ENCODE measurements at places on chromosomes 7 and 10. TPM values are rescaled to one million over a fixed set of nuclear protein-coding genes. Genes with fewer than 3 reads are reported as not detected.

GIMAP4 gene
- 23.5 TPM for total RNA-seq

TAS2R5 gene
- 0.59 TPM for total RNA-seq

DLX6 gene
- total RNA-seq: not detected

OR6B1 gene
- not detected for total RNA-seq

MBL2 gene
- not detected for total RNA-seq

CNOT4 gene
- 23.3 TPM for total RNA-seq

ANKRD30A gene
- total RNA-seq: not detected

GJC3 gene
- total RNA-seq: not detected

FAM25A gene
- total RNA-seq: not detected

CDK1 gene
- 3.6 TPM for total RNA-seq

LIPM gene
- total RNA-seq: 0.67 TPM

ATG9B gene
- not detected for total RNA-seq

OR2A42 gene
- total RNA-seq: 0.39 TPM

TMEM130 gene
- total RNA-seq: 1.1 TPM

PLA2G12B gene
- total RNA-seq: 0.90 TPM

HABP2 gene
- total RNA-seq: not detected

DNA sequence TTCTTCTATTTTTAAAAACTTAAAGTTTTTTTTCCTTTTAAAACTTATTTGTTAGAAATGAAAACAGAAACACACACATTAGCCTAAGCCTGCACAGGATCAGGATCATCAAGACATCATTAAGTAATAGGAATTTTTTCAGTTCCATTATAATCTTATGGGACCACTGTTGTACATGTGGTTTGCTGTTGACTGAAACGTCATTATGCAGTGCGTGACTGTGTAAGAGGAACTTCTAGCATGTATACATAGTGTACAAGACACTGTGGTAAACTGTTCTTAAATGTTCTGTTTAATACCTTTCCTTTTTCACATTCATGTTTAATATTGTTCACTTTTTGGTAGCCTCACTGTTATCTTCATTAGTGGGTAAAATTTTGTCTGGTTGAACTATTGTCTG is 12.1 kb downstream of the ENTPD7 start:
- DNase-seq: no peak

GRCh38 chr7:78326876-78327275 is 528.3 kb downstream of the PHTF2 start:
- no peak for DNase-seq

DNA sequence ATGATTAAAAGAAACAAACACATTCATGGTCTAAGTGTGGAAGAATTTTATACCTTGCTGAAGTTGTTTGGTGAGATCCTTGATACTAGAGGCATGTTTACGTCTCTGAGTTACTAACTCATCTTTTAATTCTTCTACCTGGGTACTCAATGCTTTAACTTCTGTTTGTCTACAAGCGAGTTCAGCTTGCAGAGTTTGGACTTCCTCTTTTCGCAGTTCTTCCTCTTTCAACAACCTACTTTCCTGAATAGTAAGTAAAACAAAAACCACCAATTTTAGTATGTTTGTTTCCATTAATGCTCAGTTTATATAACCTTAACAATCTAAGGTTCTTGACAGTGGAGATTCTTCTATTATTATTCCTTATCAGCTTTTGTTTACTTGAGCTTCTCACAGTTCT is 42.9 kb downstream of the CCDC186 start:
- DNase-seq: no peak

DNA sequence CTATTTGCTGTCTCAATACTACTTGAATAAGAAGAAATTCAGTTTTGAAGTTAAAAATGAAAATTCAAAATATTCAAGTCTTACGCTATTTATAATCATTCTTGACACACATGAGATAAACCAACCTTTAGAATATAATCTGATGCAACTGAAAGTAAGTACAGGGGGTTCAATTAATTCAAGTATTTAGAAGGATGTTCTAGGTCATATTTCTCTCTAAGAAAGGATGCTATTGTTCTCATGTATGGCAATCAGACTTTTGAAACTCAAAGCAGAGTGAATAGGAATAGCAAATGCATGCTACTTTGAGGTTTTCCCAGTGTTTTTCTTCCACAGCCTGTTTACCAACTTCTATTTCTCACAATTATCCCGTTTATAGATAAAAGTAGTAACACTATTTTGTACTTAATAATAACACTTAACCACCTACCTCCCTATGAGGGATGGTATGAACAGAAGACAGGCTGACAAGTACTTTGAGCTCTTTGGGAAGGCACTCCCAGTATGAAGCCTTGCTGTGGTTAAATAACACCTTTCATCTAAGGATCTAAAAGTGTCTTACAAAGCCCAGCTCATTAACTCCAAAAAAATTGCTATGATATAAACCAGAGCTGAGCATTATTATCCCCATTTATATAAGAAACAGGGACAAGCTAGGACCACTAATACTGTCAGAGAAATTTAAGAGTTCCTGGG is 18.0 kb upstream of the SPOCK2 start:
- no peak for DNase-seq

- DNase-seq: no peak
Measured at GRCh38 chr10:90087197-90088023, 386.0 kb downstream of the KIF20B start.

- no peak for DNase-seq
Measured at GRCh38 chr10:23917251-23917840, 291.6 kb upstream of the KIAA1217 start.

- DNase-seq: no peak
Measured at GRCh38 chr7:151896486-151896885, 19.6 kb upstream of the PRKAG2 start.

- no peak for DNase-seq
Measured at GRCh38 chr10:88996927-88997326, 6.3 kb downstream of the FAS start.

DNA sequence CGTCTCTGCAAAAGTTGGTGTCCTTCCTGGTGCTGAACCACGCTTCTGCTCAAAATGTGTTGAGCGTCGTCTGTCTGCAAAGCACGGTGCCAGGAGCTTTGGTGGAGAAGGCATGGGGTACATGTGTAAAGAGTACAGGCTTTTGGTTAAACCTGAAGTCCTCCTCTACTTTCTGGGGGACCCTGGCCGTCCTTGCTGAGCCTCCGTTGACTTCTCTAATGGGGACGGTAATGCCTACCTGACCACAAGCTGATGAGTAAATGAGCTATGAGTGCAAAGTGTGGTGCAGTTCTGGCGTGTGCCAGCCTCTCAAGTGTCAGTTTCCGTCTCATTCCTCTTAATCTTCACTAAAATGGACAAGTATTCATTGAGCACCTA is 527 bp upstream of the HERPUD2 start:
- DNase-seq: no peak

DNA sequence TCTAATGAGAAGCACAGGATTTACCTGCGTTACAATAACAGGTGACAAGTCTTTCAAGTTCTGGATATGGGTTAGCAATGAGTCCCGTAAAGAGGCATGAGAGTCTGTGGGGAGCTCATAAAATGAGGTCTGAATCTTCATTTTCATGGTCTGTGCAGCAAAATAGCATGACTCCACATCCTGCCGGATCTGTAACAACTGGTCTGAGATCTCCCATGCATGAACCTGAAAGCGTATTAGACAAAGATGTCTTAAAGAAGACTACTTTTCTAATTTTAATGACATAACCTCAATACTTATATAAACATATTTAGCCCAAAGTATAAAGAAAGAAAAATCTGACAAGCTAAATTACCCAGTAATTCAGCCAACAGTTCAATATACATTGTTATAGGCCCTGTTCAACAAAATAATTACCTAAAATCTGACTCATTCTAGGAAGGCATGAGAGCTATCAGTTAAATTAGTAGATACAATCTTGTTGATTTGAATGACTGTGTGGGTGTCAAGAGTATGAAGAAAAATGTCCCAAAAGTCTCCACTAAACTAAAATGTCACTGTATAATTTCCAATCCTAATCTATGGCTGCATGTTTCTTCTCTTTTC is 36.9 kb downstream of the TNPO3 start:
- no peak for DNase-seq

- DNase-seq: peak; percentile 86
Measured at GRCh38 chr10:10642751-10643150, 374.9 kb upstream of the CELF2 start.

GRCh38 chr7:155208681-155209477 is 88.8 kb upstream of the INSIG1 start:
- no peak for DNase-seq

DNA sequence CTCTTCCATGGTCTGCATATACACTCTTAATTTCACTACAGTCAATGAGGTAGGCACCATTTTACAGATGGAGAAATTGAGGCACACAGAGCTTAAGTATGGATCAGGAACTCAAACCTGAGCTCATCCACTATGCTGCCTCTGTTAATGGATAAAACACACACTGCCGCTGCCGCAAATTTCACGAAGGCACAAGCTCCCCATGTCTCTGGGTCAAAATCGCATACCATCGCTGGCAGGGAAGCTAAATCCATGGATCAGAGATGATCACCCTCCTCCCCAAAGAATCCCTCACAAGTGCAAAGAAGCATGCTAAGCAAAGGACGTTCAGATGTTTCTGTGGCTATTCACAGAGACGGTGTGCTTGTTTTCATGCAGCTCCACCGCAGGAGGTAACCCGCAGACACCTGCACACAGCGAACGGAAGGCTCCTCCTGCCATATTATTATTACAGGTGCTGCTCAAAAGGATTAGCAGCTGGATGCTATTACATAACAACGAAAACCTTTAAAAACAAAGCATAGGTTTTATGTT is 109.3 kb downstream of the UBE2H start:
- DNase-seq: no peak

GRCh38 chr10:43585981-43586729 is 11.7 kb upstream of the ZNF239 start:
- DNase-seq: no peak

GRCh38 chr10:93437946-93438612 is 44.1 kb downstream of the MYOF start:
- no peak for DNase-seq

DNA sequence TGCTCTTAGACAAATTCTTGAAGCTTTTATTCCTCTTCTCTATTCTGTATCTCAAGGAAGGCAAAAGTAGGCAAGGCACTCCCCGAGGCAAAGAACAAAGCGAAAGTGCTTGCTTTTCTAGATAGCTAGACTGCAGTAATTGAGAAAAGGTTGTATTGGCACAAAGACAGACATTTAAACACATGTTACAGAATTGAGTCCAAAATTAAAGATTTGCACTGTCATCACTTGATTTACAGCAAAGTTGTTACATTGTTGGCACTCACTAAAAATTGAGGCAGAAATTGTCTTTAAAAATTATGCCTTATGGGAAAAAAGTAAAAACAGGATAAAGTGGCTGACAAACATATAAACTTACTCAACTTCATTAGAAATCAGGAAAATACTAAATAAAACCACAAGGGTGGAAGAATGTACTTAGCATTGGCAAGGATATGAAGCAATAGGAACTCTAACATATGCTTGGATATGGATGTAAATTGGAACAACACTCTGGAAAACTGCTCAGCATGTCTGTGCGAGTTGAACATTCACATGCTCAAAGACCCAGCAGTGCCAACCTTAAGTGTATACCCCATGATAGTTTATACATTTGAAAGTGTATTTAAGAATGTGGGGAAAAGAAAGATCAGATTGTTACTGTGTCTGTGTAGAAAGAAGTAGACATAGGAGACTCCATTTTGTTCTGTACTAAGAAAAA is 491.3 kb downstream of the GLRX3 start:
- DNase-seq: no peak

GRCh38 chr7:41692251-41692650 is 10.6 kb downstream of the INHBA start:
- DNase-seq: no peak

DNA sequence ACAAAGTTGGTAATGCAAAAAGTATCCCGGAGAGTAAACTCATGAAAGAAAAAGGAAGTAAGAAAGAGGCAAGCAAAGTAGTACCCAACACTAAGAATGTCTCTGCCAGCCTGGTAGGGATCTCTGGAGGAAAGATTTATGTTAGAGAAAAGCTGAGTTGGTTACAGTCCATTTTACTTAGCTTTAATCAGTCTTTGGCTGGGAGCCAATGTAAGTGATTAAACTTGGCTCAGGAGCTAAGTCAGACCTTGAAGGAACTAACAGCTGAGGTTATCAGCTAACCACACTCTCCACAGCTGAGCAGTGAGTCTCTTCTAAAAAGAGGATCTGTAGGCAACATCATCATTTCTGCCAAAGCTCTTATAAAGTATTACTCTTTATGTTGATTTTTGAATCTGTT is 148.0 kb downstream of the ANKRD7 start:
- DNase-seq: no peak

DNA sequence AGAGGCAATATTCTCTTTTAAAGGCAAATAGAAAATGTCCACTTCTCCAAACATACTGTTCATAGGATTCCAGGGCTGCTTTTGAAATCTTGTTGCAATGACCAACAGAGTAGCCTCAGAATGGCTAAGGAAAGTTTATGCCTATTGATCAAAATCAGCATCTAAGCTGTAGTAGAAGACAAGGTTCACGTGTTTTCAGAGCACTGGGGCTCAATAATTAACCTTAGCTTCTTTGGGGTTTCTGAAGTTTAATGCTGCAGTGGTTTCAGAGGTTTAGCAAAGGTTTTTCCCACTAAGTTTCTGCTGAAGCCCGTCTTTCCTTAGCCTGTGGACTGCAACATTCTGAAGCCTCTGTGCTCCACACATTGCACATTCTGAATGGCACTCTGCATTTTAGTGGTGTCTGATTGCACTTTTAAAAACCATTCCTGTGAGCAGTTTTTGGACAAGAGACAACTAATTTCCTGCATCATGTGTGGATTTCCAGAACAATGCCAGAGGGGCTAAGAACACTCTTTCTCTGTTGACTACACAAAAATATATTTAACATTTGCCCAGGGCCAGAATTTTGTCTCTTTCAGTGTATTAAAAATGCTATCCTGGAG is 342.5 kb downstream of the PTEN start:
- DNase-seq: no peak

DNA sequence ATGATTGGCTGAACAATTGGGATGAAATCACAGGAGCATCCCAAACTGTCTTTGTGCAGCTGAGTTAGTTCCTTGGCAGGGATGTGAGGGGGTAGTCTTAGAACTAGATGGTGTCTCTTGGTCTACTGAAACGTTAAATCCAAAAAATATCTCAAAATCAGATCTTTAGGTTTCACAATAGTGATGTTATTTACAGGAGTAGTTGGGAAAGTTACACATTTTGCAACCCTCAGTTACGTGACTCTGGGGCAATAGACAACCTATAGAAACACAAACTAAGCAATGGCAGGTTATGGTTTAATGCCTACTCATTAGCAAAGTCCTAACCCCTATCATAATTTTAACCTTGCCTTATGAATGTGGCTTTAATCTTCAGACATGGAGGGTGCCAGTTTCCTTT is 24.0 kb downstream of the PKD1L1 start:
- DNase-seq: no peak

- DNase-seq: no peak
Measured at GRCh38 chr10:133294189-133294588, 14.5 kb downstream of the TUBGCP2 start.

GRCh38 chr7:139494835-139495579 is 11.5 kb upstream of the KLRG2 start:
- no peak for DNase-seq

- DNase-seq: no peak
Measured at GRCh38 chr10:63583909-63584724, 62.9 kb downstream of the REEP3 start.

Data from right atrium auricular region (tissue), 2 donors.